ENCODE measurements at places on chromosomes 5 and 9.

GRCh38 chr5:54249210-54250028 lies 61.0 kb downstream of the ARL15 start:
- no peak for DNase-seq

DNA sequence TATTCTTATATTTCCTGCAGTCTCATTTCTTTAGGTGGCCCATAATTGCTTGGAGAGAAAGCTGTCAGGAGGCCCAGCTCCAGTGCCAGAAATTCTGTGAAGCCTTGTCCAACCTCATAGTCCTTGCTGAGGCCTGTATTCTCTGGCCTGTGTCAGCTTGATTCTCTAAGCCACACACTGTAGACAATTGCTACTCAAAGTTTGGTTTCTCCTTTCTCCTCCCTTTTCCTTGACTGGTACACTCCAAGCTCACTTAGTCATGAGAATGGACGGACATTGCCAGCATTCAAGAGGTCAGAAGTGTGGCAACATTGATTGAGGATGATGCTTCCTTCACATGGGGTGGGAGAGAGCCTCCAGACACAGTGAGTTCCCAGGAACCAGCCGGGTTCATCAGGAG lies 71.3 kb upstream of the CXCL14 start:
- no peak for DNase-seq

GRCh38 chr5:104139840-104140239 lies 577.3 kb upstream of the NUDT12 start:
- DNase-seq = no peak

GRCh38 chr9:76624391-76625048 lies 139.7 kb upstream of the PCA3 start:
- no peak for DNase-seq

GRCh38 chr5:71752441-71753190 lies 33.5 kb downstream of the CARTPT start:
- no peak for DNase-seq

GRCh38 chr5:55650386-55650785 lies 61.7 kb downstream of the SLC38A9 start:
- no peak for DNase-seq

Data from fibroblast of the conjunctiva (primary cell).